Stimulated activated CD8-positive, alpha-beta memory T cell treated with anti-CD3 and anti-CD28 coated beads, Interleukin-7, amount 100 ng/mL, for 4 hours (primary cell): ENCODE measurements at places on chromosomes 12 and 14.

DNA sequence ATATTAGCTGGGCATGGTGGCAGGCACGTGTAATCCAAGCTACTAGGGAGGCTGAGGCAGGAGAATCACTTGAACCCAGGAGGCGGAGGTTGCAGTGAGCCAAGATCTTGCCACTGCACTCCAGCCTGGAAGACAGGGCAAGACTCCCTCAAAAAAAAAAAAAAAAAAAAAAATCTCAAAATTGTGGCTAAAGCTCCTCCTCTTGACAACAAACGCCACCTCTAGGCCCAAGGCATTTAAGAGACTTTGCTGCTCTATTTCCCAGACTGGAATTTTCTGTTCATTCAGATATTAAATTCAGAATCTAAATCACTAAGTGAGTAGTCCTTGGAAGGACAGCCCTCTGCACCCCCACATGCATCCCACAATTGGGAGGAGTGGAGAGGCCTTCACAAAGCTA is 1.4 kb downstream of the ZFYVE1 start:
- DNase-seq: no peak

- no peak for DNase-seq
Observed at GRCh38 chr12:64678248-64678647, 68.0 kb downstream of the RASSF3 start.

DNA sequence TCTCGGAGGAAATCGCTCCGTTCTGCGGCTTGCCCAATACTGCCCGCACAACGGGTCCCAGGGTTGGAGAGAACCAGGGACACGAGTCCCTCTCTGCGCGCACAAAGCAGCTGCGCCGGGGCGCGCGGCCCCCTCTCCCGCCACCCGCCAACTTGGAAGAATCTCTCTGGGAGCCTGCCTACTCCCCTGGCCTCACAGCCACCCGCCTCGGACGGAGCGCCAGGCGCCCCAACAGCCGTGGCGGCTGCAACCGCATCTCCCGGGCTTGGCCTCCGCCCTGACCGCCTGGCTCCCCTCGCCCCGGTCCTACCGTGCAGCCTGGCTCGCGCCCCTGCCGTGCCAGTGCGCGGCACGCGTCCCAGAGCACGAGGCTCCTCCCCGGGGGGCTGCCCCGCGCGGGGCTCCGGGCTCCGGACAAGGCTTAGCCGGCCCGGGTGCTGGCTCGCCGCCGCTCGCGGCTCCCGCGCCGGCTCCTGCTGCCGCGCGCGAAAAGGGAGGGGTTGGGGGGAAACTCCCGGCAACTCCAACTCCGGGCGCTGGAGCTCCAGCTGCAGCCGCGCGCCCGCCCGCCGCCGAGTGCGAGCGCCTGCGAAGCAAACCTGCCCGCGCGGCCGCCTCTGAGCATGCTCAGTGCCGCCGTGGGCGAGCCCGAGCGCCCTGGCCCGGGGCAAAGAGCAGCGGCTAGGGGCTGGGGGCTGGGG is at the start of gene STXBP6:
TSS of gene STXBP6 (minus strand) at position 580 of the 701 bp plus-strand sequence. CDS start 75,329 bp downstream, outside the sequence.
- no peak for DNase-seq

DNA sequence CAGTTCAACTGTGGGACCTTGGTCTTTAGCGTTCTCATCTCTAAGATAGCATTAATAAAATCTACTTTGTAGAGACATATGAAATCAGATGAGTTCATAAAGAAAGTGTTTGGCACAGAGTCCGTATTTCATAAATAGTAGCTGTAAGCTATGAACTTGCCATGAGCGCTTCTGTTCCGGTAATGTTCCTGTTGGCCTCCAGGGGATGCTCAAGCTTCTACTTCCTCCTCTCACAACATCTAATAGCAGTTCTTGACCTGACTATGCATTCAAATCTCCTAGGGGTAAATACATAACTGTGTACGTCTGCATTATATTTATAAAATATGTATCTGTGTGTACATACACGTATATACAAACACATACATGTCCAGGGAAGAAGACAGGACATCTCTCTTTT is 288.2 kb upstream of the TMPO start:
- DNase-seq: no peak

- no peak for DNase-seq
Observed at GRCh38 chr12:34303091-34303870, 281.0 kb downstream of the ALG10 start.

GRCh38 chr12:128794661-128795529 is 28.9 kb downstream of the SLC15A4 start:
- DNase-seq: no peak

DNA sequence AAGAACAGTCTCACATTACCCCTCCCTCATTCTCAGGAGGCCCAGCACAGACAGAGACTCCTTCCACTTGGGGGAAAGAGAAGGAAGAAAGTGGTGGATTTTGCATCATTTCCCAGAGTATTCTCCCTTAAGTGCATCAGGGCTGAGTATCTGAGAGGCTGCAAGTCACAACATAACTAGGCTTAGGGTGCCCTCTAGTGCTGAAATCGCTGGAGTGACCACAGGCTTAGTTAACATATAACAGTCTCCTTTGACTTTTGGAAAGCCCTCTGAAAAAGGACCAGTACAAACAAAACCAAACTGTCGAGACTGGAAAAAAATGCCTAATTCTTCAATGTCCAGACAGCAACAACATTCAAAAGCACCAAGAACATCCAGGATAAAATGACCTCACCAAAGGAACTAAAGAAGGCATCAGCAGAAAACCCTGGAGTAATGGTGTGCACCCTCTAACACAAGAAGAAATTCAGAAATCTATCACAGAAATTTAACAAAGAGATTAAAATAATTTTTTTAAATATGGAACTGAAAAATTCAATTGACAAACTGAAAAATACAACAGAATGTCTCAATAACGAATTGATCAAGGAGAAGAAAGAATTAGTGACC is 412.3 kb downstream of the RPS29 start:
- DNase-seq: no peak

DNA sequence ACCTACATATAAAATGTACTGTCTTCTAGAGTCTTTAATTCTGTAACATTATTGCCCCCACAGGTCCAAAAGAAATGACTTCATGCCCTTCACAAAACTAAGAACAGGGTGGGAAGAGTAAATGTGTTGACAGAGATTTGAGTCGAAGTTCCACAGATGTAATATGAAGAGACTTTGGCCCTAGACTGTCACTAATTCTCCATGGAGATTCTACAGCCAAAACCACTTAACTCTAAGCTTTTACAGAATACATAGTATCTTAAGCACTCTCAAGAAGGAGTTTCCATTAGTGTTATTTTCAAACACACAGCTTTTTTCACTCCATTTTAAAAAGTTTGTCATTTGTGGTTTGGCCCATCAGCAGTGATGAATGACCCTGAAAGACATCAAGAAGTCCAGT is 56.3 kb downstream of the ABCC9 start:
- DNase-seq: no peak

GRCh38 chr12:4934407-4935035 is 24.8 kb downstream of the KCNA1 start:
- no peak for DNase-seq

- no peak for DNase-seq
Observed at GRCh38 chr12:66438601-66439000, 136.3 kb downstream of the HELB start.

- DNase-seq: no peak
Observed at GRCh38 chr12:104805186-104805585, 152.9 kb downstream of the SLC41A2 start.

- no peak for DNase-seq
Observed at GRCh38 chr14:34256223-34256622, 205.8 kb downstream of the SPTSSA start.

DNA sequence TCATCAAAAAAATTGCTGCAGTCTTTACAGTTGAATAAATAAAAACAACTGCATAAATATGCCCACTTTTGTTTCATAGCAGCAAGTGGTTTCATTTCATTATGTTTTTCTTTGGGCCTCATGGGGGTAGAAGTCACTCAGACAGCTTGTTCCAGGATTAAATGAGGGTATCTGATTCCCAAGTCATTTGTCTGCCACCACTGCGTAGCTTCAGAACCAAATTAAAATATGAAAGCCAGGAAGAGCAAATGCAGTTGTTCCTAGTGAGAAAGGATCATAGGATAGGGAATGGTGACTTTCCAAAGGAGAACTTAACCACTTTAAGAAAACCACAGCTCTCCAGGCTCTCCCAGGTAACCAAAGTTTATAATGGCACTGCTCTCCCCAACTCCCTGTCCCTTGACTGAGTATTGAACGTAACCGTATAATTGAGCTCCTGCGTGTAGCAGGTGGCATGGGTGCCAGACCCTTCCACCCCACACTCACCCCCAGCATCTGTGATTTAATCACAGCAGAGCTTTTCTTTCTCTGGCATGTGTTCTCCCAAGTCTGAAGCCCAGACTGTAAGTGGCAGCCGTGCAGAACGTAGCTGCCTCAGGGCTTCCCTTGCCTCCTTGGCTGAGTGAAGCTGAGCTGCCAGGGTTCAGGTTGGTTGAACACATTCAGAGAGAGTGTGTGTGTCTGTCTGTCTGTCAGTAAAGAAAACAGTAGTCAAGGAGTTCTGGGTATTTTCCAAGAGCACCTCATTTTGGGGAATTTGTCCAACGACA is 11.3 kb upstream of the KCNH3 start:
- no peak for DNase-seq
